ENCODE measurements at places on chromosomes 4 and X. TPM values are rescaled to one million over a fixed set of nuclear protein-coding genes. Genes with fewer than 3 reads are reported as not detected.

DNA sequence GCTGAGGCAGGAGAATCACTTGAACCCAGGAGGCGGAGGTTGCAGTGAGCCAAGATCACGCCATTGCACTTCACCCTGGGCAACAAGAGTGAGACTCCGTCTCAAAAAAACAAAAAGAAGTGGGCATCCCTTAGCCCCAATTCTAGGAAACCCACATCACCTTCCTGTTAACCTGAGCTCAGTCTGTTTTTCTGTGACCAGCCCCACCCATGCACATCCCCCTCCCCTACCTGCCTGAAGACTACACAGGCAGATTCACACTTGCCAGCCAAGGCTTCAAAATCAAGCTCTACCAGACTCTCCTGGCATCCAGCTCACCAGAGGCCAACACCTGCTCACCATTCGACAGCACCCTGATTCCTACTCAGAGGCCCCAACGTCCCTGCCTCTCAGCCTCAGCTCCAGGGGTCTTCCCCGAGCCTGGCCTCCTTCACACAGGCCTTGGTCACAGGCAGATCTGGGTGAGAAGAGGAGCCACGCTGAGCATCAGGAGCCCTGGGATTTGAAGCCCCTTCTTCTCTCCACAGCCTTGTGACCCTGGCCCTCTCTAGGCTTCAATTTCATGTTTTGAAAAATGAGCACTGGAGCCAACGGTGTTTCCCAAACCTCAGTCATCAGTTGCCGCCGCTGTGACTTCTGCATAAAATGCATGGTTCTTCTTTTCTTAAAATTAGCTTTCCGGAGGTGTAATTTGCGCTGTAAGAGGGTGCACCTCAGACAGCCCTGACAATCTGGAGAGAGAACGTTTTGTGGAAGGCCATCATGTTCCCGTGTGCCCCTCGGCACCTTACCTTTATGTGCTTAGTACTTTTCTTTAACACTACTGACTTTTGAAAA is 47.3 kb downstream of the JAKMIP1 start:
- DNase-seq, result no peak

DNA sequence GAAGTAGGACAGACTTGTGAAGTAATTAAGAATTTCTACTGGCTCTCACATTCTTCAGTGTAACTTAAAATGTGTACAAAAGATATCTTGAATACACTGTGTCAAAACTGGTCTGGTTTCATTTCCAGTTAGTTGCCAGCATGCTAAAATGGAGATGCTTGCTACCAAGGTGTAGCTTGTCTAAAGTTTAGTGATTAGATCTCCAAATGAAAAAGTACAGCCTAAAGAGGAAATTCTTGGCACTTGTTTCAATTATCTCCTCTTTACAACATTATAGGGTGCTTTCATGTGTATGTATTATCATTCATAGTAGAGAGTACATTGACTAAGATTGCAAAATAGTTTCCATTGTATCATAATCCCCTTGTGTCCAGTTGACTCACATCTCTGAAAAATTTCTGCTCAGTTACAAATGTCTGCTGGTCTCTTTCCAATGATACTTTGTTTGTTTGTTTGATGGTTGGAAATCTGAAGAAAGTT is 97.3 kb upstream of the SPRY1 start:
- DNase-seq, result no peak

SLITRK4 gene
- 0.95 TPM for total RNA-seq

GRCh38 chrX:45428831-45429230 is 228.2 kb upstream of the DIPK2B start:
- no peak for DNase-seq

DNA sequence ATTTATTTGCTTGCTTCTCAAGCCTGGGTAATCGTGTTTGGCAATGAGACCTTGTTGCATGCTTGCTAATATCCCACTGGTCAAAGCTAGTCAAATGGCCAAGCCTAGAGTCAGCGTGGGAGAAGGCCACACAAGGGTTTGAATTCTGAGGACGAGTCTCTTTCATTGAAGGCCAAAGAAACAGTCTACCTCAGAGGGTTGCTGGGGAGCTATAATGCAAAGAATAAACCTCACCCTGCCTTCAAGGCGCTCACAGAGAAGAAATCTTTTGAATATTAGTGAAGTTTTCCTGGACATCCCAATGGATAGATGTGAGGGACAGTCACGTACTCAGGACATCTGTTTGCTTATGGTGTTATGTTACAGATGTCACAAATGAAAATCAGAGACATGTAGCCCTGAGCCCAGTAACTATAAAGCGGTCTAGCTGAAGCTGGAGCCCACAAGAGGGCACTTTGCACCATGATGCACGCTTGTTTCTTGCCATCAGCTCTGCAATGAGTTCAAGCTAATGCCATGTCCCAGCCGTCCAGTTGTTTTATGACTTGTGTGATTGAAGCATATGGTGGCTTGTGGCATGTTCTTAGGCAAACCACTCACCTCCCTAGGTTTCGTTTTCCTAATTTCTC is 1.1 kb upstream of the TLR3 start:
- peak; percentile 74 for DNase-seq

GRCh38 chr4:185941461-185941860 is 127.5 kb upstream of the TLR3 start:
- no peak for DNase-seq

GRCh38 chr4:2395584-2395983 is 22.9 kb downstream of the ZFYVE28 start:
- no peak for DNase-seq

NHSL2 gene
- 4.7 TPM for total RNA-seq

- DNase-seq, result no peak
Observed at GRCh38 chrX:121655276-121655675, 607.9 kb downstream of the GLUD2 start.

GRCh38 chr4:88604978-88605678 is 12.8 kb downstream of the HERC3 start:
- no peak for DNase-seq

- no peak for DNase-seq
Observed at GRCh38 chr4:57037982-57038604, 59.4 kb downstream of the POLR2B start.

GRCh38 chrX:40174001-40174853 is 76.5 kb upstream of the BCOR start:
- no peak for DNase-seq

DNA sequence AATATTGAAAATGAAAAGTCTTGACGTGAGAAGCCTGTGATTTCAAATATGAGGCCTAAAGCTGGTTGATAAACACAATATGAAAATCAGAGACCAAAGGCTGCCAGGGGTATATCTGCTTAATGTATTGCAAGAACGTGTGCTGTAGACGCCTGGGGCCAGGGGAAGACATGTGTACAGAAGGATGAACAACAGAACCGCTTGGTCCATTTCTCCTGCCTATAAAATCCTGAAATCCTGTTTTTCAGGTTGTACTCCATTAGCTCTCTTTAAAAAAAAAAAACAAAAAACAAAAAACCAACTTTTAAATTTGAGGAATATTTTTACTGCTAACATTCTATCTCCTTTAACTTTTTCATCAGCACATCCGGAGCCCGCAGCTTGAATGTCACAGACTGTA is 109.2 kb downstream of the STOX2 start:
- DNase-seq, result no peak

GRCh38 chr4:101973361-101973760 is 182.8 kb downstream of the BANK1 start:
- no peak for DNase-seq

GRCh38 chrX:24399550-24399949 is 39.1 kb downstream of the SUPT20HL1 start:
- no peak for DNase-seq

CXorf49 gene
- not detected for total RNA-seq

DNA sequence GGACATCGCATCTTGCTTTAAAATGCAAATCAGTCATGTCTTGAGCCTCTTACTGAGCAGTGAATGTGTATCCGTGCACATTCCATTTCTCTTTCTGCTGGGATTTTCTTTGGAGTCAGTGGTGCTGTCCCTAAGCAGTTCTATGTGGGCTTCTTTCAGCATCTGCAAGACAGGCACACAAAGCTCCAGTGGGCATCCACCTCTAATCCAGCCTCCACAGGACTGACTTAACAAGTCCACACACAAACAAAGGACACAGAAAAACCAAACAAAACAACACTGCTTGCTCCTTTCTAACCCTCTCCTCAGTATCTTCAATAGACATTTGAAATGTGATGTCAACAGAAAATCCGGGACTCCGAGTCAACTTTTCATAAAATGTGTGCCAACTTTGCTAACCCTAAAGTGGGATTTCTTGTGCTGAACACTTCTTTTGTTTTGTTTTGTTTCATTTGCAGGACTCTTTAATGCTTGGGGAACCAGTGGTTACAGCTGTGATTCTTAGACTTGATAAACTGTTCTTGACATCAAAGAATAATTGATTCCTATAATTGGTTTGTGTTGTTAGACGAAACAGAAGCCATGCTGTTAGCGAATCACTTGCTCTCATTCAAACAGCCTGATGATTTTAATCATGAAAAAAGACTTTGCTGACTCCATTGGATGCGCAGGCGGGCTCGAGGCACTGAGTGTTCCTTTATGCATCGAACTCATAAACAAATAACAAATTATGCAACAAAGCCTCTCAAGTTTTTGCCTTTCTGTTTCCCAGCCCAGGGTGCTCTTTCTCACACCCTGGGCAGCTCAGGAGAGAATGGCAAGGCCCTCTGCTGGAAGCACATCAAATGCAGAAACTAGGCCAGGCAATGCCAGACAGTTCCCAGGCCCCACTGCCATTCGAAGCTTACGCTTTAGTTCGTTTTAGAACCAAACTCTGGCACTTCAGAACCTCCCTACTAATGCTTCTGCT is 20.1 kb downstream of the ETNPPL start:
- no peak for DNase-seq

- no peak for DNase-seq
Observed at GRCh38 chr4:35364321-35364870, 879.9 kb downstream of the ARAP2 start.

GRCh38 chrX:45781901-45782553 is 581.4 kb upstream of the DIPK2B start:
- no peak for DNase-seq

DNA sequence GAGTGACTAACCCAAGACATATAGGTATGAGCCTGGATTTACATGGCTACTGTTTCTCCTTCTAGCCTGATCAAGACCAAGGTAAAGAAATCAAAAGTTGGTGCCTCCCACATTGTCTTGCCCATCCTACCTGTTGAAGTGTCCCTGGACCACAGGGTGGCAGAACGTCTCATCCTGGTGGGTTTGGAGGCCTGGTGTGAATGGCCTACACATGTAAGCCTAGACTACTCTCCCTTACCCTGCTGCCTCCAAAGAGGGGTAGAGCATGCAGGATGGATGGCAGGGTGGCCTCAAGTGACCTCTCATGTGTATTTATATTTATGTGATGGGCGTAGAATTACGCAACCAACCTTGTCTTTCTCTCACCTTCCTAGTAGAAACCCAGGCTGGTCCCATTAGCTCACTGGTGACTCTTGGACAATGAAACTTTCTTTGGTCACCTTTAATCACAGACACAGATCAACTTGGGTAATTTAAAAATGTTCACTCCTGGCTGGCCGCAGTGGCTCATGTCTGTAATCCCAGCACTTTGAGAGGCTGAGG is 73.3 kb upstream of the SOD3 start:
- no peak for DNase-seq

HEPH gene
- total RNA-seq, result 8.2 TPM

NPY5R gene
- total RNA-seq, result 2.2 TPM

DNA sequence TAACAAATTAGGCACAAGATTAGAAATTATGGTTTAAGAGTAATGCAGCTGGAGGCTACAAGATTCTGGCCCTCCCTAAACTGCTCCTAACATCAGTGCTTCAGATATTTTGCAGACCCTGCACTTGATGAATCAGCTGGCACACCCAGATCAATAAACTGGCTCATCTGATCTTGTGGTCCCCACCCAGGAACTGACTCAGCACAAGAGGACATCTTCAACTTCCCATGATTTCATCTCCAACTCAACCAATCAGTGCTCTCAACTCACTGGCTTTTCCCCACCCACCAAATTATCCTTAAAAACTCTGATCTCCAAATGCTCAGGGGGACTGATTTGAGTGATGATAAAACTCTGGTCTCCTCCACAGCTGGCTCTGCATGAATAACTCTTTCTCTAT is 21.7 kb upstream of the TMEM33 start:
- DNase-seq, result no peak

- no peak for DNase-seq
Observed at GRCh38 chrX:27599928-27600327, 9.8 kb downstream of the DCAF8L2 start.

TMEM33 gene
- total RNA-seq, result 46.3 TPM

- no peak for DNase-seq
Observed at GRCh38 chr4:144289667-144290428, 149.3 kb upstream of the GYPA start.

GRCh38 chr4:84568496-84568895 is 14.4 kb upstream of the CDS1 start:
- DNase-seq, result no peak

- no peak for DNase-seq
Observed at GRCh38 chr4:140219567-140219966, 65.6 kb upstream of the MAML3 start.

ETDA gene
- total RNA-seq, result not detected

DNA sequence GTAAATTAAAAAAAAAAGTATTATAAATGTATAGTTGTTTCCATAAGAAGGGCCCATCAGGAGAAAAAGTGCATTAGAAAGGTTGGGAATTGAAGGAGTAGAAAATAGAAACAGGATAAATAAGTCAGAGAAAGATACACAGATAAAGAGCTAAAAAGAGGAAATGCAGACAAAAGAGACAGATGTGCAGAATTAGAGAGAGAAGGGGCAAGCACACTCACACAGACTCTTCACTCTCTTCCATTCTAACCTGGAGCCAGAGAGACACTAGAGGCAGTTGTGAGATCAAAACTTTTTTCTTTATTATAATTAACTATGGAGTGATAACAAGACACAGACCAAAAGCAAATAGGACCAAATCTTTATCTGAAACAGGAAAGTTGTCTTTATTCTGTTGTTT is 134.1 kb downstream of the CEP135 start:
- no peak for DNase-seq

DNA sequence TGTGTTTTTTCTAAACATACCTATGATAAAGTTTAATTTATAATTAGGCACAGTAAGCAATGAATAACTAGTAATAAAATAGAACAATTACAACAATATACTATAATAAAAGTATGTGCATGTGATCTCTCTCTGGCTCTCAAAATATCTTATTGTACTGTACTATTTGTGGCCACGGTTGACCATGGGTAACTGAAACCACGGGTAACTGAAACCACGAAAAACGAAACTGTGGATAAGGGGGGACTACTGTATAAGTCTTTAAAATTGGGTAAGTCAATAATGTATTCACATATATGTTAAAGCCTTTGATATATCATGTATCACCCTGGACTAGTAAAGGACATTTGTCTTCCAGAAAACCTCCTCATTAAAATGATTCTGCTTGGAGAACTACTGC is 20.0 kb downstream of the TMEM154 start:
- DNase-seq, result no peak

DNA sequence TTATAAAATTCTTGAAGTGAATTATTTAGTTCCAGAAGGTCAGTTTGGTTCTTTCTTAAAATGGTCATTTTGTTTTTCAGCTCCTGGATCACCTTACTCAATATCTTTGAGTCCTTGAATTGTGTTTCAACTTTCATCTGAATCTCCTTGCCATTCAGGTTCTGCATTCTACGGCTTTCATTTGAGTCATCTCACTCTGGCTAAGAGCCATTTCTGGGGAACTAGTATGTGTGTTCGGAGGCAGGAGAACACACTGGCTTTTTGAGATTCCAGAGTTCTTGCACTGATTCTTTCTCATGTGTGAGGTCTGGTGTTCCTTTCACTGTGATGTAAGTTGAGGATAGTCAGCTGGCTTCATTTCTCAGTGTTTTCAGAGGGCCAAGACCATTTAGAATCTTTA is 708.4 kb upstream of the FRG1 start:
- DNase-seq, result no peak
